ENCODE measurements at places on chromosomes 7 and 10.

GRCh38 chr7:100163006-100163531 is 4.5 kb upstream of the TRAPPC14 start:
- DNase-seq, result no peak

DNA sequence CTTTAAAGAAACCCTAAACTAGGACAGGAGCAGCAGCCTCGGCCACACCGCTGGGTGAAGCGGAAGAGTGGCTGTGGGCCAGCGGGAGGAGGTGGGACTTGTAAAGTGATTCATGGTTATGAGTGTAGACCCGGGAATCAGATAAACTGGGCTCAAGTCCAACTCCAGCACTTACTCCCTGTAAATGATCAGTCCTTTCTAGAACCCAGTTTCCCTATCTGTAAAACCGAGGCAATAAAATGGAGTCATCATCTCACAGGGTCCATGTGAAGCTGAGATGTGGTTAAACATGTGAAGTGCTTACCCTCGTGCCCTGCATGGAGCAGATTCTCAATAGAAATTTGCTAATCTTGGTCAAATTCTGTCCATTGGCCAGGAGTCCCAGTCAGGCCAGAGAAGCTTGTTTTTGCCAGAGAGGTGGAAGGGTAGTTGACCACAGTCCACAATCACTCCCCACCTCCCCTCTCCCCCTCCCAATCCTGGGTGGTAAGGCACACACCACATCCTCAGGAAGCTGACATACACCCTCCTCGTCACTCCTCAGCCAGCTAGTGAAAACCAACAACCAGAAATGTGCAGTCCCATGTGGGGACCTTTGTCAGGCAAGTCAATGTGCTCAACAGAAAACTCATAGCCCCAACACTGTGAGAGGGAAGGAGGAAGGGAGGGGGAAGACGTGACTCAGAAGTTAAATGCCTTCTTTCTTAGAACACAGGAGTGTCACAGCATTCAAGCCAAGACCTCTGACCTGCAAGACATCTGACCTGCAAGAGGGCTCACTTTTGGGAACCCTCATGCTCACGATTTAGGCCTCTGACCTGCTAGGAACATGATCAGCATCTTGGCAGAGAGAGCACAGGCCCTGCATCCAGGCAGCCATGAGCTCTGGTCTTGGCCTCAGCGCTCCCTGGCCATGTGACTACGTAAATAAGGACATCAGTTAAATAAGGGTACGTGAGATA is 145.1 kb downstream of the PLXNA4 start:
- peak; percentile 60 for DNase-seq

- DNase-seq, result peak; percentile 61
Measured at GRCh38 chr7:67484244-67484751, 487.7 kb downstream of the TYW1 start.

DNA sequence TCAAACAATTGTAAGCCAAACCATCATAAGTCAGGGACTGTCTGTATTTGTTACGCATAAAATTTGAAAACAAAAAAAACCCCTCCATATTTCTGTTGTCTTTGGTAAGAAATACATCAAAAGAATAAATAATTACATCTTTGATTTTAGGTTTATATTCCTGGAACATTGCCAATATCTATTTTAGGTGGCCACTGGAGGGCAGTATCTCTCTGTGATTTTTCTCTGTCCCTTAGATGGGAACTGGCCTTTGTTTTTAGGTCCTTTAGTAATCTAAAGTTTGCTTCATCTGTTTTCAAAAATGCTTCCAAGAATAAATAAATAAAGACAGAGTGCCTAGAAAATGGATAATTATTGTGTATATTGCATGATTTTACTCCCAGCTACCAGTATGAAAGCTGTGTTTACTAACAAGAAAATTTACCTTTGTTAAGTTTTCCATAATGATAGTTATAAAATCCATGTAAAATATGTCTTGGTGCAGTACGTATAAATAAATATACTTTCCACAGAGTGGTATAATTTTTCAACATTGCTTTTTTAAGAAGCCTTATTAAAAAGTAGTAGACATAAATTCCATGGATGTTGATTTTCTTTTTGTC is 64.2 kb downstream of the PHYHIPL start:
- DNase-seq, result peak; percentile 42

DNA sequence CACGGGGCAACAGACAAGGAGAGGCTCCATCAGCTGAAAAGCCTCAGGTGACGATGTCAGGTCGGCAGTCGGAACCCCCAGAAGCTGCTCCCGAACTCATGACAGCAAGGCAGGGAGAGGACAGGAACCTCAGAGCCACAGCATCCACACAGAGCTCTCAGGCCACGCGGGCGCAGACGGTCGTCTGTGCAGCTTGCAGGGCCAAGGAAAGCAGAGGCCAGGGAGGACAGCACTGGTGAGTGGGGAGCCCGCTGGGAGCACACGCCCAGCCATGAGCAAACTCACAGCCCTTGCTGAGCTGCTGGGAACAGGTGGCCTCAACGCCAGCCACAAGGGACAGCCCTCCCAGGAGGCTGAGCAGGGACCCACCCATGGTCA is 138.9 kb downstream of the MAD1L1 start:
- no peak for DNase-seq

- peak; percentile 30 for DNase-seq
Measured at GRCh38 chr7:151440799-151441445, 981 bp upstream of the CRYGN start.

GRCh38 chr10:70234668-70235447 is 1.6 kb upstream of the PPA1 start:
- DNase-seq, result peak; percentile 93

- DNase-seq, result no peak
Measured at GRCh38 chr7:69620063-69620462, 21.8 kb downstream of the AUTS2 start.

- peak; percentile 40 for DNase-seq
Measured at GRCh38 chr7:44882899-44883298, 2.4 kb downstream of the PURB start.

DNA sequence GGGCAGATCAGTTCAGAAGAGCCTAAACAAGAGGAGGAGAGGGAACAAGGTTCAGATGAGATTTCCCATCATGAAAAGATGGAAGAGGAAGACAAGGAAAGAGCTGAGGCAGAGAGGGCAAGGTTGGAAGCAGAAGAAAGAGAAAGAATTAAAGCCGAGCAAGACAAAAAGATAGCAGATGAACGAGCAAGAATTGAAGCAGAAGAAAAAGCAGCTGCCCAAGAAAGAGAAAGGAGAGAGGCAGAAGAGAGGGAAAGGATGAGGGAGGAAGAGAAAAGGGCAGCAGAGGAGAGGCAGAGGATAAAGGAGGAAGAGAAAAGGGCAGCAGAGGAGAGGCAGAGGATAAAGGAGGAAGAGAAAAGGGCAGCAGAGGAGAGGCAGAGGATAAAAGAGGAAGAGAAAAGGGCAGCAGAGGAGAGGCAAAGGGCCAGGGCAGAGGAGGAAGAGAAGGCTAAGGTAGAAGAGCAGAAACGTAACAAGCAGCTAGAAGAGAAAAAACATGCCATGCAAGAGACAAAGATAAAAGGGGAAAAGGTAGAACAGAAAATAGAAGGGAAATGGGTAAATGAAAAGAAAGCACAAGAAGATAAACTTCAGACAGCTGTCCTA is 52.7 kb upstream of the AGBL3 start:
- DNase-seq, result no peak

DNA sequence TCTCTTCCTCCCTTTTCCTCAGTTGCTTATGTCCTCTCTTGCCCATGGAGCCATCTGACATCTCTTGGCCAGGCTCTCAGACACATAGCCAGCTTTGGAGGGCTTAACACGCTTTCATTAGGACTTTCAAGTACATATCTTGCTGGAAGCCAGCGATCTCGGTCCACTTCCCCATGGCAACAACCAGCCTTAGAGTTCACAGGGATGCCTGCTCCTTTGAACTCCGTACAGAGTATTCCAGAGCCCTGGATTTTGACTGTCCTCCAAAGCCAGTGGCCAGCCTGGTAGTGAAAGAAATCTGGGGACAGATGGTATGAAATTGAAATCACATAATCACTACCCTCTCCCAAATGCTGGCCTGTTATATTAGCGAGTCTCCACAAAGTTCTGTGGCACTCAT is 370.5 kb upstream of the NPVF start:
- no peak for DNase-seq

All from iris pigment epithelial cell (primary cell).